NCI-H187 treated with DMSO at 0.1 percent for 48 hours (cell line): ENCODE measurements at places on chromosomes 7 and 10.

DNA sequence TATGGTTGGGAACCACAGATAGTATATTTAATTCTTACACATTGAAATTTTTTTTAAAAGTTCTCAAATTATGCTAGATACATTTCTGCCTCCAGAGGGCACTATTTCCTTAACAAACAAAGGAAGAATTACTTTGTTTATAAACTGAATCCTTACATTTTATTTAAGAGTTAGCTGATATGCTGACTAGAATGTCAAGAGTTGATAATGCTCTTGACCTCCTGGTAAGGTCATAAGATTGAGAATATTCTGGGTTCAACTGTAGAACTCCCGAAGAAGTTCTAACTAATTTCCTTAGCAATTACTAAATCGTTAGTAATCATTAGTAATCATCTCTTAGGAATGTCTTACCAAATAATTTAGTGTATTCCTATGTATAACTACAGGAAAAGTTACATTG, 95.3 kb upstream of the CYP26C1 start:
- no peak for DNase-seq

DNA sequence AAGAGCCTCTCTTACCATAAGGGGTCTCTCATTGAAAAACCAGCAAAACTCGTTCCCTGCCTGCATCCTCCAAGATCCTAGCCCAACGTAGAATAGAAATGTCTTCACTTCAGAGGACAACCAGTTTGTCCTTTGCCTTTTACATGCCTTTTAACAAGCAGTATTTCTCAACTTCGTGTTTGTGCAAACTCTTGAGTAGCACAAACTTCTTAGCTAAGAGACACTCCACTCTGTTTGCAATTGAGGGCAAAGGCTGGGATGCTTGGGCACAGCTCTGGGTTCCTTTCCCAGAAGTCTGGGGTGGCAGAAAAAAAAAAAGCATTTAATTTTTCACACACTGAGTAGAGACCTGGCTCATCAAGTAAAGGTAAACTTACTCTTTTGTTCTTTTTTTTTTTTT, 19.5 kb upstream of the KCTD7 start:
- no peak for DNase-seq

DNA sequence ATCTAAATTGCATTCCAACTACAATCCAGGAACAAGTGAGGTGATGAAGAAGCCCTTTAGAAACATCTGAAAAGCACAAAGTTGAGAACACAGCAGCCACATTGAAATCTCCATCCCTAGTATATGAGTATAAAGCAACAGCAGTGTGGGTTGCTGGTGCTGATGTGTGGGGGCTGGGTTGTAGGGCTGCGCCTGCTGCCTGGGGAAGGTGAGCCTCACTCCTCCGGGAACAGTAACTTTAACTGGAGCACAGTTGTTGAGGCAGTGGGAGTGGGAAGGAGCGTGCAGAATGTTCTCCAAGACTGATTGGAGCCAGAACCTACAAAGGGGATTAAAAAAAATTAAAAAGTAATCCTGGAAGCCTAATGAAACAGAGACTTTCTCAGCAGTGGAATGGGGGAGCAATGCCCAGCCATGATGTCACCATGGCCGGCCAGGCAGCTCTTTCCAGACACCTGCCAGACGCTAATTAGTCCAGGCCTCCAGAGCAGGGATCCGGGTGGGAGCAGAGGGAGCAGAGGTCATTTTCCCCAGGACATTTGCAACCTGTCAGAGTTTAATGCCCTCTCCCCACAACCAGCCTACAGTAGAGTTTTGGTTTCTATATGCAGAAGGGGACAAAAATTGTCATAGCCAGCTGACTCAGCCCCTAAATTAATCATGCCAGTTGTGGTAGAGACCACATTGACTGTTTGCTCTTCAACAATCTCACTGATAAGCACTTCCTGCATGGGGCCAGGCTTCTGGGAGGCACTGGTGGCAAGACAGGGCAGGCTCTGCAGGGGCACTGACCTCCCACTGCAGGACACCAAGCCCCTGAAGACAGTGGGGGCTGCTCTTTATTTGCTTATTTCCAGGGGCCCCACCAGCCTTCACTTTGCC, 133.0 kb upstream of the ZNF32 start:
- DNase-seq = no peak

- DNase-seq = no peak
Observed at GRCh38 chr7:34091321-34091917, 186.1 kb downstream of the BMPER start.

DNA sequence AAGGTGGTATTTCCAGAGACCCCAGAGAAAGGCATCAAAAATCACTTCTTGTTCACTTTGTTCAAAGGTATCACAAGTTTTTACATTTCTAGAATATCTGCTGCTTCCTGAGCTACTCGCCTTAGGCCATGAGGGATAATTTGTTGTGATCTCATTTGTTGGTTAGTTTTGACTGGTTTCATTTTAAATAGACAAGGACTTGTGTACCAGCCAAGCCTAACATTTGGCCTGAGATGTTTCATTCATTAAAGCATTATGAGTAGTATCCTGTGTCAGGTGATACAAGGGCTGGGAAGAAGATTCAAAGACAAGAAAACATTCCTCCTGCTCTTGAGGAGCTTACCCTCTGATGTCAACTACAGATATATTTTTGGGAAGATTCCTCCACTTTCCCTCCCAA, 170.3 kb upstream of the FAM171A1 start:
- no peak for DNase-seq

- DNase-seq = no peak
Observed at GRCh38 chr7:98995523-98996149, 117.3 kb downstream of the TRRAP start.

DNA sequence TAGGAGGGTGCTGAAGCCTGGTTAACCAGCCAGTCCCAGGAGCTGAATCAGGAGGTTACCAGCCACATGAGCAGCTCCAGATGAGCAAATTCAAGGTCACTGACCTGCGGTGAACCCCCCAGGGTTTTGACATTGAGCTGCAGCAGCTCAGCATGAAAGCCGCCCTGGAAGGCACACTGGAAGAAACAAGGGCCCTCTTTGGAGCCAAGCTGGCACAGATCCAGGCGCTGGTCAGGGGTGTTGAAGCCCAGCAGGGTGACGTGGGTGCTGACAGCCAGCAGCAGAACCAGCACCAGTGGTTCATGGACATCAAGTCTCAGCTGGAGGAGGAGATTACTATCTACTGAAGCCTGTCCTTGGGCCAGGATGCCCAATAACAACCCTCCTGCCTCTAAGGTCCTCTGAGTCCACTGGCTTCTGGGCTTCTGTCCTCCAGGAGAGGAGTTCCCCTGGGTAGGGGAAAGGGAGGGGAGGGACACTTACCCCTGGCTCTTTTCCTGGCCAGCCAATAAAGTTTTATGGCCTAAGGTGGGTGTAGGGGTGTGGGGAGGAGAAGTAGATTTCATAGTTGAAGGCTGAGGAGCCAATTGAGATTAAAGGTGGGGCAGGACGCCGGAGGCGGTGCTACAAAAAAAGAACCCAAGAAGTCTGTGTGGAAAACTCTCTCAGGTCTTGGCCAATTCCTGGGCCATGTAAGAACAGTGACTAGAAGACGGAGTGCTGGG, 29.4 kb upstream of the ATOH7 start:
- DNase-seq = no peak

DNA sequence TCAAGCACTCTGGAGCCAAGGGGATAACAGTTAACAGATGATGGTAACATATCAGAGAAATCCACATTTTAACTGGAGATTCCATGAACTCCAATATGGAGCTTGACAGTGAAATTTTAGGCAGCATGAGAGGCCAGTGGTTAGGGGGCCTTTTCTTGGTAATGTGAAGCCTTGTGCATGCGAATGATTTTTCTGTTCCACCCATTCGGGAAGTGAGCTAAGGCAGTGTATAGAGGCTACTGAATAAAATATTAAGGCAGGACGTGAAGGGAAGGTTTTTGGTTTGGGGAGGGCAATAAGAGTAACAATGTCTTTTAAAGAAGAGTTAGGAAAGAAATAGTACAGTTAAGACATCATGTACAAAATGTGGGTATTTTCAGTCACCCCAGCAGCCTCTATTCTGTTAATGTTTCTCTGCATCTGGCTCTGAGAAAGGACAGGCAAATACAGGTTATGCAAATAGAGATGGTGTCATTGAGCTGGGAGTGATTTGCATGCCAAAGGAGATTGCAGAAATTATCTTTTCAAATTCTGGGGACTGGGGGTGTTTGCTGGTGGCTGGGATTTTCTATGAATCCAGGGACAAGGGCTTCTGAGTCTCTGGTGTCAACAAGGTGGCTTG, 6.8 kb upstream of the TAS2R60 start:
- no peak for DNase-seq

DNA sequence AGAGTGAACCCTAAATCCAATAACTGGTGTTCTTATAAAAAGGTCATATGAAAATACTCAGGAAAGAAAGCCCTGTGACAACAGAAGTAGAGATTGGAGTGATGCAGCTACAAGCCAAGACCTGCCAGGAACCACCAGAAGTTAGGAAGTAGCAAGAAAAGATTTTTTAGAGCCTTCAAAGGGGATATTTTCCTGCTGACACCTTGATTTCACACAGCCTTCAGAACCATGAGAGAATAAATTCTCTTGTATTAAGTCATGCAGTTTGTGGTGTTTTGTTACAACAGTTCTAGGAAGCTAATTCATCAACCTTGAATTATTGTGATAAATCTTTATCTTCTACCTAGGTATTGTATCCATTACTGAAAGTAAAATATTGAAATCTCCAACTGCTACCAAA, 81.0 kb downstream of the HYCC1 start:
- DNase-seq = no peak

DNA sequence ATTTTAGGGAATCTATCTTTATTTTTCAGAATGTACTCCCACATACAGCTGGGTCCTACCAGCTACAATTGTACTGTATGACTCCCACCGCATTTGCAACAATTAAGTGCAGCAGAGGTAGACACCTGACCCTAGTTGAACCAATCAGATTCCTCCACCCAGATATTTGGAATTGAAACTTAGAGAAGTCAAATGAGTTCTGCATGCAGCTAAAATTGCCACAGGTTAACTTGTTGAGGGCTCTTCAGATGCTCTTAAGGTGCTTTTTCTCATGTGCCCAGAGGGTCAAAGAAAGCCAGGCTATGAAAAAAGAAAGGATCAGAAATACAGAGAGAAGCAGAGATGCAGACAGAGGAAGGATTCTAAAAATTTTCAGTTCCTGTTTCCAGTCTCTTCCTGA, 68.0 kb upstream of the TES start:
- no peak for DNase-seq

DNA sequence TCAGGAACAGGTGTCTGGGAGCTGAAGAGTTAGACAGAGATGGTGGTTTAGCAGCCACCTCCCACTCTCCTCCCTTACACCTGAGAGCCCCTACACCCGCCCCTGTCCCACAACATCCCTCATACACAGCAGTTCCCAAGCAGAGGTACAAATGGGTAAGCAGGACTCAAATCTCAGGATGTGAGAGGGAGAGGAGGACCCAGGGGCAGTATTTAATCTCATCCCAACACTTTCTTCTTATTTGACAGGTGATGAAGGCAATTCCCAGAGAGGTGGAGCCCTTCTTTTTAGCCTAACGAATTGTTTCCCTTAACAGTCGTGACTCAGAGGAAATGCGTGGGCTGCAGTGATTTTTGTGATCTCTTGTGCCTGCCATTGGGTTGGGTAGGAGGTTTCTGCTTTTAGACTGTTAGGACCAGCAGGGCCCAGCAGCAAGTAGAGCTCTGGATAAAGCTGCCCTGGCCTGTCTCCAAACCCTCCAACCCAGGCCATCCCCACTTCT, 191.3 kb downstream of the HECW1 start:
- DNase-seq = no peak

GRCh38 chr7:1024876-1025742, 19.2 kb upstream of the GPR146 start:
- DNase-seq = no peak

DNA sequence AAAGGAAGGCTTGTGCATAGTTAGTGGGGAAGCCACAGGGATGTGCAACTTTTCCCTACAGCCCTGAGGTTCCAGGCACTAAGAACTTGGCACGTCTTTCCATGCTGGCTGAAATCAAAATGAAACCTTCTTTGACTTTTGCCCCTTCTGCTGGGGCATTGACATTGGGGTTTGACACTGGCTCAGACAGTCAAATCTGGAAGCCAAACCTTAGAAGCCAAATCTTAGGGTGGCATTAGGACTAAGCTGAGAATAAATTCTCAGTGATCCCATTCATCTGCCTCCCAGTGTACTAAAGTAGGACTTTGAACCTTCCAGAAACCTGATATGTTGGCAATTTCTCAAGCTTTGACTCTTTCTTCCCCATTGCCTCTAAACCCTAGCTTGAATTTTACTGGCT, 31.3 kb upstream of the INSYN2A start:
- no peak for DNase-seq

GRCh38 chr7:135270577-135271254, 37.1 kb downstream of the STRA8 start:
- no peak for DNase-seq

- no peak for DNase-seq
Observed at GRCh38 chr10:27658788-27659187, 86.8 kb downstream of the MKX start.

GRCh38 chr7:151177310-151177709, 9.7 kb downstream of the ASB10 start:
- DNase-seq = no peak

DNA sequence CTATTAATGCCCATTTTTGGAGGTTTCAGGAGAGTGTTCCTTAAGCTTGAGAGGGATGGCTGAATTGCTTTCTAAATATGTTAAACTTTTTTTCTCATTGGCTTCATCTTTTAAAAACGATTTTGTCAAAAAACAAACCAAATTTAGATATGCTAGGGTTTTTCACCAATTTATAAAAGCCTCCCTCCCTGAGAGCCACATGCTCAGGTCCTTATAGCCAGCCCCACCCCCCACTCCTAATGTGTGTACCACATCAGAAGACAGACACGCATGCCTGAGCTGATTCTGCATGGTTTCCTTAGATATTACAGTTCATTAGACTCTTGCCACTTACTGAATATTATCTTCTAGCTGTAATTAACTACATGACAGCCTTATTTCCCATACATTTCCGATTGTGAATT, 2.0 kb downstream of the CUL1 start:
- DNase-seq = no peak

- DNase-seq = no peak
Observed at GRCh38 chr10:106506526-106507283, 657.8 kb downstream of the SORCS1 start.

DNA sequence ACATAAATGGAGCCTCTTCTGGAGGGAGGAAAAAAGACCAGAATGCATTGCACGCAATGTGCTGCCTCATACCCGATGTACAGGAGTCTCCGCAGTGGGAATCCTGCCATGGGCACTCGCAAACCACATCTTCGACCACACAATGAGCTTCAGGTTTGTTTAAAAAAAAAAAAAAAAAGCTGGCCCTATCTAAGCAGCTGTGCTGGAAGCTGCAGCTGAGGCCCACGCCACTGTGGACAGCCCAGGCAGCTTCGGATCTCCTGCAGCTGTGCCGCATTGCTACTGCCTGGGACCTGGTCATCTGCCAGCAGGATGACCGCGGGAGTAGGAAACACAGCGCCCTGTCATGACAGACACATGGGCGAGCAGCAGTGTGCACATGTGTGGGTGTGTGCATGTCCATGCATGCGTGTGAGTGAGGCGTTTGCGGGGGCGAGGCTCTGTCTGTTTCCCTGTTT, 26.0 kb downstream of the EN2 start:
- DNase-seq = no peak
